NCI-H510A treated with DMSO at 0.1 percent for 48 hours (cell line): ENCODE measurements at places on chromosomes 16 and 17.

DNA sequence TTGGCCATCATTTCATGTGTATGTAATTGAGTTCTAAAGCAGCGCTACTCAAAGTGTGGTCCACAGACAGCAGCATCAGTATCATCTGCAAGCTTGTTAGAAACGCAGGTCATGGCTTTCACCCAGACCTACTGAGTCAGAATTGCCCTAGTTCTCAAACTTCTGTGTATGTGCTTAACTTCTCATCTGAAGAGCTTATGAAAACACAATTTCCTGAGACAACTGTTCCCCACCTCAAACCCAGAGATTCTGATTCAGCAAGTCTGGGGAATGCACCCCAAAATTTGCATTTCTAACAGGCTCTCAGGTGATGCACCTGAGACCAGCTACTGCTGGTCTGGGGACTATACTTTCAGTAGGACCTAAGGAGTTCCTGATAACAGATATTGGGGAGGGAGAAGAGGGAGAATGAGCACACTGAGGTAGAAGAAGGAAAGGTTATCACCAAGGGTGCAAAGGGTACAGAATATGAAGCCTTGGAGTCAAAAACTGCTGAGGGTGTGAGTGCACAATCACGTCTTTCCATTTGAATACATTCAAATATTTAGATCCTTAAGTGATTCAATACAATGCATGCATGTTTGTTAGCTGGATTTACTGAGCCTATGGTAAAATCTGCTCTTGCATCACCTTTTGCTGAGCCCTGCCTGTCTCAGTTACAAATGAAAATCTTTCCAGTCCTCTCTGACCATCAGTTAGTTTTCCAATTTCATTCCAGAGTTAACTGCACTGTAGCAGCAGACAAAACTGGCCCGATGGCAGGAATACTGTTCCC lies 29.2 kb upstream of the SKAP1 start:
- DNase-seq = no peak

- DNase-seq = no peak
These were observed 55.3 kb downstream of the RBFOX3 start for GRCh38 chr17:79555543-79555942.

- DNase-seq = no peak
These were observed 3.1 kb downstream of the GSG1L2 start for GRCh38 chr17:9818760-9819159.

GRCh38 chr17:83012200-83012785 lies 67.1 kb upstream of the METRNL start:
- no peak for DNase-seq

DNA sequence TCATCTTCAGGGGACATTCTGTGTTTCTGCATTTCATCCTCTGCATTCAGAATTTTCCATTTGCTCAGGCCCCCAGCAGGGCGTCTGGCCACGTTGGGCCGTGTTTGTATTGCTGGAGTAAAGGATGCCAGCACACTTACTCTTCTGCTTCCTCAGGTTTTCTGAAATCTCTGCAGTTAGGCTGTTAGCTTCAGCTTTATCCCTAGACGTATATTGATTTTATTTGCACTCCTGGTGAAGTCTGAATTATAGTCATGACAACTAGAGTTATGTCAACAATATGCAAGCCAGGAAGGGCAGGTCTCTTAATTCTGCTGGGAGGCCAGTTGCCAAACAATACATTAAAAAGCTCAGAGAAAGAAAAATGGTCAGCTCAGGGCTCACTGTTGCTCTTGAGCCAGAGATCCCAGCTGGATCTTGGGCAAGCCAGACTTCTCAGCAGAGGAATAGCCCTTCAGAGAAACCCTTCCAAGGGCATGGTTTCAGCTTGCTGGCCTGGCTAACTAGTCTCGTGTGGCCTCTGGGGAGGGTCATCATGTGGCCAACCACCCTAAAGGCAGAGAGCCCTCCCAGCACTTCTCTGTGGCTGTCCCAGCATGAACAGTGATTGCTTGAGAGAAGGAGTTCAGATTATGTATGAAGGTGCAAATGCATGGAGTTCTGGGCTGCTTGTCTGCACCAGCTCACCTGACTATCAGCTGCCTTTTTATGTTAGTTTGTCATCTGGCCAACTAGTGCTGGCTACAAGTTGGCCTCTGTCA lies 110.2 kb upstream of the CACNG5 start:
- peak; percentile 68 for DNase-seq

GRCh38 chr16:49776085-49776595 lies 79.8 kb downstream of the ZNF423 start:
- DNase-seq = no peak

DNA sequence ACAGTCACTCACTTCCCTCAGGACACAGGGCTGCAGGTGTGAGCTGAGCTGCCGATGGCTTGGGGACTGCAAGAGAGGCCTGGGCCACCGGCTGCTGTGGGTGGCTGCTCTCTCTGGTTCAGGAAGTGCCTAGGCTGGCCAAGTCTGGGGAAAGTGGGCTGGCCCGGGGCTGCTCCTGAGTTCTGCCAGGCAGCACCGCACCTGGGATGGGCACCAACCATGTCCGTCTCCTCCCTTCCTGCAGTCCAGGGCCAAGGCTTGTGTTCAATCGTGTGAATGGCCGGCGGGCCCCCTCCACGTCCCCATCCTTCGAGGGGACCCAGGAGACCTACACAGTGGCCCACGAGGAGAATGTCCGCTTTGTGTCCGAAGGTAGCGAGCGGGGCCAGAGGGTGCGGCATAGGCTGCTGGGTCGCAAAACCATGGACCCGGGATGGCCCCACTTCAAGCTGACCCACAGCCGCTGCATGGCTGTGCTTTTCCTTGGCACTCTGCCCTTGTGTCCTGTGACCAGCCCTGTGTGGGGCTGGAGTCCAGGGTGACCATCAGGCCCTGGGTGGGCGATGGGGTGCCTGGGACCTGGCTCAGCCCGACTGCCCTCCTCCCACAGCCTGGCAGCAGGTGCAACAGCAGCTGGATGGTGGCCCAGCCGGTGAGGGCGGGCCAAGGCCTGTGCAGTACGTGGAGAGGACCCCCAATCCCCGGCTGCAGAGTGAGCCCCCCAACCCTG lies 1.8 kb upstream of the WDR90 start:
- DNase-seq = no peak

- DNase-seq = no peak
These were observed 3.4 kb upstream of the PPP1R9B start for GRCh38 chr17:50153650-50154575.

- peak; percentile 80 for DNase-seq
These were observed 66.8 kb downstream of the DNAH3 start for GRCh38 chr16:21083729-21084268.

DNA sequence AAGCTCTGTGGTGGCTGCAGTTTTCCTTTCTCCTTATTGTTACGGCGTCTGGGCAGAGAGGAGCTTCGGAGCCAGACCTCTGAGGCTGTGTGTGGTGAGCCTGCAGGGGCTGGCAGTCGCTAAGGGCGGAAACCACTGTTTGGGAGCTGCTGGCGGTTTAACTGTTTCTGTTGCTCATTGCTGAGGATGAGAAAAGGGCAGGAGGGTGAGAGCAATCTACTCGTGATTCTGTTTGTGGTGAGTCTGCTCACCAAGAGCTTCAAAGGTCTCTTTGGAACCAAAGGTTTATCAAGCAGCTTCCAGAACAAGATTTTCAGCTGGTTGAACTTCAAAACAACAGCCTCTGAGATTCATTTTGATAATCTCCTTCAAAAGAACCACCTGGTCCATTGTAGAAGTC lies 143.9 kb downstream of the ANKFN1 start:
- no peak for DNase-seq

- no peak for DNase-seq
These were observed 58.3 kb downstream of the SIAH1 start for GRCh38 chr16:48326915-48327314.

DNA sequence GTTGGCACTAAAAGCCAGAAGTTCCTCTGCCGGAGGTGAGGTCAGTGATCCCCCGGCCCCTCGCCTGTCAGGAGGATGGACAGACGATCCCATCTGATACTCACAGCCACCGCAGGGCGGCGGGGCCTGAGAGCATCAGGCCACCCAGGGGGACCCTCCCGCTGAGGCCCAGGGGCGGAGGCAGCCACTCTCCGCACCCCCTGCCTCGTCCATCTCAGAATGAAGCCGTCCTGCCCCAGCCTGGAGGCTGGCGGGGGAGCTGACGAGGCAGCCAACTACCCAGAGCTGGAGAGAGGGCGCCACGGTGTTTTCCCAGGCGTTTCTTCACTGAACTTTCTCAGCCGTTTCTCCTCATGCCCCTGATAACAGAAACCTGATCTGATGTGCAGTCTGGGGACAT lies 22.6 kb downstream of the TPSD1 start:
- no peak for DNase-seq

GRCh38 chr17:8985054-8985701 lies 19.7 kb upstream of the PIK3R5 start:
- DNase-seq = no peak

DNA sequence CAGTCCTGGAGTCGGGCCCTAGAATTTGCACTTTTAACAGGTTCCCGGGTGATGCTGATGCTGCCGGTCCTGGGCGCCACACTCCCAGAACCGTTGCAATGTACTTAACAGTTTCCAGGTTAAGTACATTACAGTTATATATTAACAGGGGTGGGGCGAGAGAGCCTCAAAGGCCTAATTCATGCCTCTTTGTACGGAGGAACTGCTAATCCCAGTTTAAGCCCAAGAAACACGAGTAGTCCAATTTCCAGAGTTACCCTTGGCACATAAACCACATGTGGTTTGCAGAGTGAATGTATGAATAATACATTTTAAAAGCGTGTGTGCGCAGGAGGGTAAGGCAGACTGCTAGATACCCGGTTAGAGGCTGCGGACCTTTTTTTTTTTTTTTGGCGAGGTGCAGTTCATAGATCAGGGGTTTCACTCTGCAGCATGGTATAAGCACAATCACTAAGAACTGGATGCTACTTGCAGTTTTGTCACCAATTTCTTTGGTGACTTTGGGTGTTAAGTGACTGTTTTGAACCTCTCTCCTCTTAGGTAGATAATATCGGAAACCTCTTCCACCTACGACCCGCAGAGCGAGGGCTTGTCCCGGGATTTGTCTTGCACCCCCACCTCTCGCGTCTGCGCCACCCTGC lies 713 bp downstream of the COX11 start:
- DNase-seq = peak; percentile 63

DNA sequence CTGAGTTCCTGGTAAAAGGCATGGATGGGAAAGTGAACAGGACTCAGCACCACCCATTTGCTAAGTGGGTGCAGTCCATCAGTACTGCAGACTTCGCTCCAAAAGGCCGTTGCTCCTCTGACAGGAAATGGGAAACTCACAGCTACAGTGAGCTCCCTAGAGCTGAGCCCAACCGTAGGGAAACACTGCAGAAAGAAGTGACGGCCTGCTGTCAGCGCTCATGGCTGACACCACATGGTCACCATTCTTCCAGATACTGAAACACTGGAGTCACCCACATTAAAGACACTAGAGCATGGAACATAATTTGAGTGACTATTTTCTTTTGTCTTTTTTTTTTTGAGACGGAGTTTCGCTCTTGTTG lies 31.9 kb downstream of the UBE2O start:
- DNase-seq = no peak

GRCh38 chr16:13552062-13552959 lies 367.6 kb upstream of the ERCC4 start:
- no peak for DNase-seq

GRCh38 chr17:1197379-1197778 lies 17.6 kb upstream of the ABR start:
- no peak for DNase-seq

DNA sequence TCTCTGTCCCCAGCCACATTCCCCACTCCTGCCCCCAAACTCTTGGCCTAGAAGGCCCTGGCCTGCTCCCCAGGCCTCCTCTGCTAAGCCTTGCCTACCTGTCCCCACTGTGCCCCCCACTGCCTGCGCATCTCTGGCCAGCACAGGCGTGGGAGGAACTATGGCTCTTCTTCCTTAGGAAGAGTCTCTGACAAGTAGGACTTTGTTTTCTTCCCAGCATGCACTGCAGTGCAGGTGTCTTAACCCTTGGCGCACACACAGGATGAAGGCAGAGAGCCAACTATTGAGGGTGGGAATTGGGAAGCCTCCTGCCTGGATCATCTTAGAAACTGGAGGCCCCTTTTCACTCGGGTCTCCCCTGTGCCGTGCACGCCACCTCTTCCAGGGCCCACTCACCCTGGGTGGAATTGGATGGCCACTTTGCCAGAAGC lies 3.6 kb downstream of the AMDHD2 start:
- no peak for DNase-seq

- peak; percentile 20 for DNase-seq
These were observed 10.0 kb upstream of the CD300LD start for GRCh38 chr17:74601944-74602572.

- no peak for DNase-seq
These were observed 146.3 kb downstream of the TMEM132E start for GRCh38 chr17:34725725-34726124.

DNA sequence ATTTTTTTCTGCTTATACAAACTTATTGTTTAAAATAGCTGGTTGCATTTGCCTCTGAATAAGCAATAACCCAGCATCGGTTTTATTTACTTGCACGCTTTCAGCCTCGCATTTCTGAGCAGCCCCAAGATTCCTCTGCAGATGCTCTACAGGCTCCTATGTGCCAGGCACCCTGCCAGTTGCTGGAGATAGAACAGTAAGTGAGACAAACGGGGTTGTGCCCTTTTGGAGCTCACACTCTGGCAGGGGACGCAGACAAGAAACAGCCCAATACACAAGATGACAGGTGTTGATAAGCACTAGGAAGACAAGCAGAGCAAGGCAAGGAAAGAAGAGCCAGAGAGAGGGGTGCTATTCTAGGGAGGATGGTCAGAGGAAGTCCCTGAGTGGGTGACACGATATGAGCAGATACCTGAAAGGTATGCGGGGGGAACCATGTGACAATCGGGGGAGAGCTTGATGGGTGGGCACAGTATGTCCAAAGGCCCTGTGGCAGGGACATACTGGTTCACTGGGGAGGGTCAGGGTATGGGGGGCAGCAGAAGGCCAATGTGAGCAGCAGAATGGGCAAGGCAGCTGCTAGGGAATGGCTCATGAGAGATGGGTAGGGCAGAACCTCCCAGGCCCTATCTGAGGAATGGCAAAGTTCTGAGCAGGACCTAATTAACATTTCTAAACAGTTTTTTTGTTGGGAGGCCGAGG lies 18.7 kb upstream of the ADORA2B start:
- no peak for DNase-seq

GRCh38 chr17:4949321-4950074 lies 1.2 kb upstream of the PFN1 start:
- DNase-seq = peak; percentile 64

DNA sequence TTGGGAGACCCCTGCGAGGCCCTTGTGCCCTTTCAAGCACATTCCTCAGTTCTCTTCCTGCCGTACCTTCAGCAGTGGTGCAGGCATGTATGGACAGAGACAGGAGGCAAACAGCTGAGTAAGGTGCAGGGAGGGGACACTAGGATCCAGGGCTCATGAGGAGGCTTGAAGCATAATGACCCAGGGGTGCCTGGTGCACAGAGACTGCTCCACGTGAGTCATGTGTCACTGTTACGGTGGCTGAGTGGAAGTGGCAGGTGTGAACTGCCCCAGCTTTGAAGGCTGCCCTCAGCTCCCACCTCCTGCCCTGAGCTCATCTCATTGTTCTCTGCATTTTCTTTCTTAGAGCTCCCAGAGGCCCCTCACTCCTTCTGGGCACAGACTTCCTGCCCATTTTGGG lies 124.8 kb downstream of the NTN1 start:
- DNase-seq = no peak

DNA sequence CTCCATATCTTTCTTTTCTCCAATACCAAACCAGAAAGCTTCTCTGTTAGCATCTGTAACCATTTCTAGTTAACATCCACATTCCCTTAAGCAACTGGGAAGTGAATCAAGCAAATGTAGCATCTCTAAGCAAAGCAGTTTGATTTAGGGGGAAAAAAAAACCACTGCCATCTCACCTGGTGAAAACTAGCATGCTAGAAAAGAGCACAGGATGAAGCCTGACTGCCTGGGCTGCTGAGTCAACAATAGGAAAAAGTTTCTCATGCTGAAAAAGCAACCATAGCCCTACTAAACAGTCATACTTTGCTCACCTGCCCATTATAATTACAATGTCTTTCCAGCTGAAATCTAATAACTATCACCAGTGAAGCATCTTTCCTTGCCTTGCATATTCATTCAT lies 139.3 kb downstream of the ANKFN1 start:
- DNase-seq = no peak
